ENCODE measurements at places on chromosomes 16 and 17.
A peak's percentile ranks its signal among the peaks of the same experiment; 100 is the strongest.

DNA sequence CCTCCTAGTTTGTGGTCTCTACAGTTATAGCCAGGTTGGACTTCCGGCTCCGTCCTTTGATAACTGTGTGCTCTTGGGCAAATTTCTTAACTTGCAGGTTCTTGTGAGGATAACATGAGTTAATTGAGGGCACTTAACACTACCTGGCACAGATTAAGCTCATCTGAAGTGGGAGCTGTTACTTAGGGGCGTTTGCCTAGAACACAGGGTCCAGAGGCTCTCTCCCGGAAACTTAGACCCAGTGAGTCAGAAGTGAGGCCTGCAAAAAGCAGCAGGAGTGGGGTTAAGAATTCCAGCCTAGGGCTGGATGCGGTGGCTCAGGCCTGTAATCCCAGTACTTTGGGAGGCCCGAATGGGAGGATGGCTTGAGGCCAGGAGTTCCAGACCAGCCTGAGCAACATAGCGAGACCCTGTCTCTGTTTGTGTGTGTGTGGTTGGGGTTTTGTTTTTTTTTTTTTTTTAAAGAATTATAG, 1.4 kb downstream of the MVP start:
- DNase-seq: no peak

- DNase-seq: no peak
Measured at GRCh38 chr16:72821185-72821950, 226.6 kb downstream of the ZFHX3 start.

- no peak for DNase-seq
Measured at GRCh38 chr16:30963925-30964511, 6.5 kb downstream of the SETD1A start.

DNA sequence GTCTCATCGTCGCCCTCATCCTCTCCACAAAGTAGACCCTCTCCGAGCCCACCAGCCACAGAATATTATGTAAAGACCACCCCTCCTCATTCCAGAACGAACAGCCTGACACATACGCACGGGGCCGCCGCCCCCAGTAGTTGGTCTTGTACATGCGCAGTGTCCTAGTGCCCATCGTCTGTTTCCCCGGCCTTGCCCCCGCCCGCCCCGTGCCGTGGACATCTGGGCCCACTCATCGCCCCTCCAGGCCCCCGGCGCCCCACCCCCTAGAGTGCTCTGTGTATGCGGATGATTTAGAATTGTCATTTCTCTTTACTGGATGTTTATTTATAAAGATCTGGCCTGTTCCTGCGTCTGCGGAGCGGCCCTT, 475 bp upstream of the AMDHD2 start:
- DNase-seq: no peak

DNA sequence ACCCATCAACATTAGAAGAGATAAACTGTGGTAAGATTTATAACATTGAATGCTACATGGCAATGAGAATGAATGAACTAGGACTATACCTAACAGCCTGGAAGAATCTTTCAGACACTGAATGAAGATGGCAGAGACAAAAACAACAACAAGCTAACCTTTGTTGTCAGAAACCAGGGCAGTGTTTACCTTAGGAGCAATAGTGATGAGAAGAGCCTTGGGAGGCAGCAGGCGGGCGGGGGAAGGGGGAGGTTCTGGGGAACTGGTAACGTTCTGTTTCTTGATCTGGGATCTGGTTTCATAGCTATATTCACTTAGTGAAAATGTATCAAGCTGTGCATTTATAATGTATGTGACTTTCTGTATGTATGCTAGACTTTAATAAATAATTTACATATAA, 139.0 kb upstream of the TNRC6C start:
- no peak for DNase-seq

GRCh38 chr17:81920612-81921536, 2.9 kb upstream of the SIRT7 start:
- no peak for DNase-seq

- DNase-seq: no peak
Measured at GRCh38 chr17:50062293-50063243, 6.7 kb downstream of the ITGA3 start.

- DNase-seq: no peak
Measured at GRCh38 chr16:12170103-12171040, 193.8 kb downstream of the SNX29 start.

DNA sequence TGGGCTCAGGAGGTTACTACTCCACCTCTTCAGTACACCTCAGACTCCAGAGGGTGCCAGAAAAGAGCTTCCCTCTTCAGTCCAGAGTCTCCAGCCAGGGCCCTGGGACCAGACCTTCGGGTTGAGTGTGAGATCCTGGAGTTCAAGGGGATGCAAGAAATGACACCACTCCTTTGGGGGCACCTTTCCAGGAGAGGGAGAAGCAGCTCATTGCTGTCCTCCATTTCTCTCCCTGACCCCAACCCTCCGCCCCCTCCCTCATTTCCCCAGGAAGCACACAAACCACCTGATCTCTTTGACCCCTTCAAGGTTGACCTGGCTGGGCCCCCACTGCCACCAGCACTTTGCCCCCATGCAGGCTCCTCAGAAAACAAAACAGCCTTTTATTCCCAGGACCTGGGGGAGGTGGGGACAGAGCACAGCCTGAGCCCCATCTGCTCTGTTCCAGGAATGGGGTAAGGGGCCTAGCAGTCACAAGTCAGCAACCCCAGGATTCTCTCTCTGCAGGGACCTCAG, 21.4 kb downstream of the CDH5 start:
- no peak for DNase-seq

GRCh38 chr16:20939611-20940010, 39.0 kb downstream of the LYRM1 start:
- no peak for DNase-seq

GRCh38 chr17:68820825-68821481, 134.2 kb downstream of the ABCA8 start:
- DNase-seq: no peak

DNA sequence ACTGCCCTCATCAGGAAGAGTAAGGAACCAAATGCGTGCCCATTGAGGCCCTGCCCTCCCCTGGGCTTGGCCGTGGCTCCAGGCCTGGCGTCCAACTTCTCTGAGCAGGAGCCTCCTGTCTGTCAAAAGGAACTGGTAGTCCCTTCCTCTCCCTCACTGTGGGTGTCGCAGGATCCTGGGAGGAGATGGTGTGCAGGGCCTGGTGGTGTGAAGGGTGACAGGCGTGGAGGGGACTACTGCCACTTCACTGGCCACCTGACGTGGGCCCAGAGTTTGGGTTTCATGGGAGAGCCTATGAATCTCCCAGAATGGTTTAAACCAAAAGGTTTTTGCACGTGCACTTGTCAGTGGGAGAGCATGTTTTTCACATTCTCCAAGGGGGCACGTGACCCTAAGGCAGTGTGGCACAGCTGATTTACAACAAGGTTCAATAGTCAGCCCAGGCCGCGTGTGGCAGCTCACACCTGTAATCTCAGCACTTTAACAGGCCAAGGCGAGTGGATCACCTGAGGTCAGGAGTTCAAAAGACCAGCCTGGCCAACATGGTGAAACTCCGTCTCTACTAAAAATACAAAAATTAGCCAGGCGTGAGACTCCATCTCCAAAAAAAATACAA, 12.5 kb downstream of the ARL2BP start:
- DNase-seq: no peak

GRCh38 chr17:66578781-66579489, 256.0 kb upstream of the CACNG5 start:
- no peak for DNase-seq

- DNase-seq: no peak
Measured at GRCh38 chr16:27474921-27475320, 72.9 kb downstream of the IL21R start.

DNA sequence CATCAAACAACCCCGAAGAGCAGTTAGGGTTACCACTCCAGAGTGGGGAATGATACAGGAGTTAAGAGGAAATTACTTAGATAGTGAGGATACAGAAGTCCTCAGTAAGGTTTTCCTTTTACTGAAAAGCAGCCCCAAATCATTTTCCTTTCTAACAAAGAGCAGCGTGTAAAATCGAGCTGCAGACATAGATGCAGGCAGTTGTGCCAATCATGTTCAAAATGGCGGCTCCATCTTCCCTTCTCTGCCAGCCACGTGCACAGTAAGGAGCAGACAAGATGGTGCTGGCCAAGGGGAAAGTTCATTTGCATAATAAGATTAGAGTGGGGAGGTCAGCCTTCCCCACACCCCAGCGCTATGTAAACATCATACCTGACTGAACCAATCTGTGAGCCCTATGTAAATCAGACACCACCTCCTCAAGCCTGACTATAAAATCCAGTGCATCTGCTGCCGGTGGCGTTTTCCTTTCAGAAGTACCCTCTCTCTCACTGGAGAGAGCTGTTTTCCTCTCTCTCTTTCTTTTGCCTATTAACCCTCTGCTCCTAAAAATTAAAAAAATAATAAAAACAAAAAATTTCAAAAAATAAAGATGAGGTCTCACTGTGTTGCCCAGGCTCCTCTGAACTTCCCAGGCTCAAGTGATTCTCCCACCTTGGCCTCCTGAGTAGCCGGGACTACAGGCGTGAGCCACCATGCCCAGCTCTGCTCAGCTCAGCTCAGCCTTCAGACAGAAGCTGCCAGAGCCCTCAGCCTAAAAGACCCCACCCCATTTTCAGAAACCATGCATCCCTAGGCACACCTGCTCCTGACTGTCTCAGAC, 2.6 kb upstream of the SRL start:
- DNase-seq: no peak

GRCh38 chr16:73122604-73123391, 74.9 kb upstream of the ZFHX3 start:
- no peak for DNase-seq

- no peak for DNase-seq
Measured at GRCh38 chr17:7138800-7139381, 24.3 kb upstream of the ASGR2 start.

- DNase-seq: no peak
Measured at GRCh38 chr17:6641247-6641863, 495 bp downstream of the TXNDC17 start.

GRCh38 chr16:66357523-66357928, 9.0 kb upstream of the CDH5 start:
- DNase-seq: no peak

DNA sequence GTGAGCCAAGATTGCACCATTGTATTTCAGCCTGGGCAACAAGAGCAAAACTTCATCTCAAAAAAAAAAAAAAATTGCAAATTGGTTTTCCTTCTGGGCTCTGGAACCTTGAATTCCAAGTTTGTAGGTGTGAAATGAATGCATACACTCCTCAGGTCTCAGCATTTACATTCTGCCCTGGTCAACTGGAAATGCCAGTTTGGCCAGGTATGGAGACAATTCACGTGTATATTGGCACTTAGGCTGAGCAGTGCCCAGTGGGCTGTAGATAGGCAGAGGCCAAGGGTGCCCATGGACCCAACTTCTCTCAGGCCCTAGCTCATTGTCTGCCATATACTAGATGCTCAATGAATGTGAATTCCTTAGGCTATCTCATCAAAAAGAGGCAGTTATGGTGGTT, 15.7 kb downstream of the PDILT start:
- DNase-seq: no peak

GRCh38 chr16:85149776-85150175, 37.5 kb upstream of the CIBAR2 start:
- no peak for DNase-seq

DNA sequence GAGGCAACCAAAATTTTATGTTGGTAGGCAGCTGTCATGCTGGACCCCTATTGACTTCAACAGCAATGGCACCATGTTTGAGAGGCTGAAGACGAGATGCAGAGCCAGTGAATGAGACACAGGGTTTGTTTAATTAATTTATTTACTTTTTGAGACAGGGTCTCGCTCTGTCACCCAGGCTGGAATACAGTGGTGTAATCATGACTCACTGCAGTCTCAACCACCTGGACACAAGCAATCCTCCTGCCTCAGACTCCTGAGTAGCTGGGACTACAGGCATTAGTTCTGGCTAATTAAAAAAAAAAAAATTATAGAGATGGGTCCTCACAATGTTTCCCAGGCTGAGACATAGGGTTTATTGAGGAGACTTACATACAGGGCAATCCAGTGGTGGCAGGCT, 36.2 kb upstream of the PPM1D start:
- DNase-seq: no peak

DNA sequence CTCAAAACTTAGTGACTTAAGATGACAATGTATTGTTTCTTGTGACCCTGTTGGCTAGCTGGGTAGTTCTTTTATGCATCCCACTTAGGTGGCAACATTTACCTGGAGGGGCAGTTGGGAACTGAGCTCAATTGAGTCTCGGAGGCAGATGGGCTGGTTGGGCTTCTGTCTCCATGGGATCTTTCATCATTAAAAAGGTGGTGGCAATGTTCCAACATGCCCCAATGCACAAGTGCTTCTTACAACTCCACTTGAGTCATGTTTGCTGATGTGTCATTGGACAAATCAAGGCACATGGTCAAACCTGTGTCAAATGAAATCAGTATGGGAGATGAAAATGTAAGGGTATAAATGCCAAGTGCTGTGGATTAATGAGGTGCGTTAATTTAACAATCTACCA, 11.7 kb upstream of the HS3ST3B1 start:
- no peak for DNase-seq

DNA sequence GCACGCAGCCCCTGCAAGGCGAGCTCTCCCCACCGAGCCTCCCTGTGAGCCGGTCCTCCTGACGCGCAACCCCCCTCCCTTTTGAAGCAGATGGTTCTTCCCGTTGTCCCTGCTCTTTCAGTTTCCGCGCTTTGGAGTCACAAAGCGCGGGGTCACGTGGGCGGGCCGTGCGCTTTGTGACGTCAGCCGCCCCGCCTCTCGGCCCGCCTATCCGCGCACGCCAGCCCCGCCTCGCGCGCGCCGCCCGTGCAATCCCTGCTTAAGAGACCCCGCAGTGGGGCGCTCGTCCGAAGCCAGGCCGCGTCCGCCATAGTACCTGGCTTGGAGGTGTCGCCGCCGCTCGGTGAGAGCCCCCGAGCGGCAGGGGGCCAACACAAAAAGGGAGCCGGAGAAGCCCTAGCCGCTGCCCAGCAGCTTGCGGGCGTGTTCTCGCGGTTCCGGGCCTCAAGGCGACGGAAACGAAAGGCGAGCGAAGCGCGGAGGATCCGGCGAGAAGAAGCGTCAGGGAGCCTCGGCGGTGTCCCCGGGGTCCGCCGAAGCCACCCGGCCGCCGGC, at the start of gene RBBP6:
Gene RBBP6, plus strand, starts transcription at position 272 of the 555 bp plus-strand sequence. CDS start 1,061 bp downstream, outside the sequence.
- DNase-seq: peak; percentile 90

GRCh38 chr16:47887496-47887895, 268.3 kb downstream of the ABCC12 start:
- DNase-seq: no peak

DNA sequence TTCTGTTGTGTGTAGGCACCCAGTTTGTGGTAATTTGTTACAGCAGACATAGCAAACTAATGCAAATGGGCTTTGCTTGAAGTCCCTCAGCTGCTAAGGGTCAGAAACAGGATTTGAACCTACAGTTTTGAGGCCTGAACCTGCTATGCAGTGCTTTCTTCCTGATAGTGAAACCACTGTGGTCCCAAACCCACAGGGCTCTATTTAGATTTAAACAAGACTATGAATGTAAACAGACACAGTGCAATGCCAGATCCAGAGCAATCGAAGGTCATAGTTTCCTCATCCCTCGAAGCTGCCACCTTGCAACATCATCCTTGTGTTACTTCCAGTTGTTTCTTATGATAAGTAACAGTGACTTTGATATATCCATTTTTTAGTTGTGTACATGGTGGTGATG, 630.2 kb downstream of the WWOX start:
- DNase-seq: no peak

Measured in stimulated activated CD4-positive, alpha-beta T cell treated with anti-CD3 and anti-CD28 coated beads, TNF-alpha, amount 100 ng/mL, for 48 hours (primary cell).